ENCODE measurements at places on chromosomes 1 and 21.
A peak's percentile ranks its signal among the peaks of the same experiment; 100 is the strongest.

DNA sequence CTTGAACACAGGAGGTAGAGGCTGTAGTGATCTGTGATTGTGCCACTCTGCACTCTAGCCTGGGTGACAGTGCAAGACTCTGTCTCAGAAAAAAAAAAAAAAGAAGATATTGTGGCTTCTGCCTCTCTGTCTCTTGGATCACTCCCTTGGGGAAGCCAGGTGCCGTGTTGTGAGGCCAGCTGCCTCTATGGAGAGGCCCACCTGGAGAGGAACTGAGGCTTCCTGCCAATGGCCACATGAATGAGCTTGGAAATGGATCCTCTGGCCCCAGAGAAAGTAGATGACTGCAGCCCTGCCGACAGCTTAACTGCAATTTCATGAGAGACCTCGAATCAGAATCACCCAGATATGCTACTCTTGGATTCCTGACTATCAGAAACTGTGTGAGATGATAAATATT is 19.7 kb upstream of the AK2 start:
- no peak for DNase-seq

GRCh38 chr1:12152113-12152891 is 14.5 kb upstream of the TNFRSF1B start:
- no peak for DNase-seq

- DNase-seq = no peak
Observed at GRCh38 chr1:67988066-67988465, 62.4 kb downstream of the DIRAS3 start.

DNA sequence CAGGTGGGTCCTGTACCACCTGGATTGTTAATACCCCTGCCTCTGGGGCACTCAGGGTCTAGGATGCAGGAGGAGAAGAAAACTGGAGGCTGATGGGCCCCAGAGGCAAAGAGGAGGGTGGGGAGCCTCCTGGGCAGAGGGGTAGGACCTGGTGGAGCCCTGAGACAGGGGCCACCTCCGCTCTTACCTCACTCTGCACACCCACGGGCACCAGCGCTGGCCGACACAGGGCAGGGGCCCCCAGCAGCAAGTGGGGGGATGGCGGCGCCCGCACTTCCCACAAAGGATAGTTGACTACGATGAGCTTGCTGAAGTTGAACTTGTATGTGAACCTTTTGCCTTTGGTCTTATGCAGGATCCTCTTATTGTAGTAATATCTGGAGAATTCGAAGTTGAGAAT is 1.1 kb downstream of the ETV3L start:
- DNase-seq = no peak

GRCh38 chr1:95287081-95287480 is 53.1 kb downstream of the RWDD3 start:
- DNase-seq = no peak

DNA sequence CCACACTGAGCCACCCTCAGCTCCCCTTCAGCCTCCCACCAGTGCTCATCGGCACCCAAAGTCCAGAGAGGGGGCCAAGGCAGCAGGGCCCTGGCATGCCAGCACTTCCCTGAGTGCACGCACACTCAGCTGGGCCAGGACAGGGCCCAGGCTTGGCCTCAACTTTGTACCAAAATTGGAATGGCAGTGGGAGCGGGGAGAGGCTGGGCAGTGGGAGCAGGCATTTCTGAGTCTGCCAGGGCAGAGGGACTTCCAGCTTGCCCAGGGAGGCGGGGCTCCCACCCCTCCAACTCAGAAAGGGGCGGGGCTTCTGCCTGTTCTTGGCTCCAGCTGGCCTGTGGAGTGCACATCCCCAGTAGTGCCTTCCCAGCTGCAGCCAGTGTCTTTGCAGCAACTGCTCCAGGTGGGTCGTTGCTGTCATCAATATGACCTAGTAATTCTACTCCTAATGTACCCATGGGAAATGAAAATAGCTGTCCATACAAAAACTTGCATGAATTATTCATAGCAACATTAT is 10.3 kb upstream of the SNX7 start:
- DNase-seq = no peak

GRCh38 chr1:159955456-159955855 is 1.4 kb upstream of the SLAMF9 start:
- no peak for DNase-seq

DNA sequence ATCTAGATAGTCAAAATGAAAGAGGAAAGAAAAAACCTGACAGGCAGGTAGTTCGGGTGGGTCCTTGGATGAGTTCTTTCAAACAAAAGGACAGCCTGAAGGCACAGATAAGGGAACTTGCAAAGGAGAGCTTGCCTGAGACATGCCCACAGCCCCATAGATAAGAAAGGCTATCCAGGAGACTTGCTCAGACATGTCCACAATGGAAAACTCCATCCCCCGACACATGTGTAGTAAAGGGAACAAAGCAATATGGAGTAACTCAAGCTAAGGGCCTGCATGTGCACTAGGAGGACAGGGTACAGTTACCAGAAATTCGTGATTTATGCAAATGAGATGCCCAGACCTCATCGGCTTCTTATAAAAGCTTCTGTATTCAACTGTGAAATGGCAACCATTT is 281.5 kb downstream of the NEGR1 start:
- DNase-seq = no peak

GRCh38 chr1:203492082-203492747 is 1.7 kb upstream of the OPTC start:
- DNase-seq = no peak

GRCh38 chr1:22347854-22348760 is 103.5 kb upstream of the ZBTB40 start:
- no peak for DNase-seq

DNA sequence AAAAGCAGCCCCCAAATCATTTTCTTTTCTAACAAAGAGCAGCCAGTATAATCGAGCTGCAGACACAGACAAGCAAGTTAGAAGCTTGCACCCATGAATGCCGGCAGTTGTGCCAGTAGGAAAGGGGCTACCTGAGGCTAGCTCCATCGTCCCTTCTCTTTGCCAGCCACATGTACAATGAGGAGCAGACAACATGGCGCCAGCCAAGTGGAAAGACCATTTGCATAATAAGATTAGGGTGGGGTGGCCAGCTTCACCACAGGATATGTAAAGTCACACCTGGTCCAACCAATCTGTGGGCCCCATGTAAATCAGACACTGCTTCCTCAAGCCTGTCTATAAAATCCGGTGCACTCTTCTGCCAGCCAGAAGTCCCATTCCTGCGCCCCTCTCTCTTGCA is 103.7 kb downstream of the CCDC185 start:
- peak; percentile 3 for DNase-seq

DNA sequence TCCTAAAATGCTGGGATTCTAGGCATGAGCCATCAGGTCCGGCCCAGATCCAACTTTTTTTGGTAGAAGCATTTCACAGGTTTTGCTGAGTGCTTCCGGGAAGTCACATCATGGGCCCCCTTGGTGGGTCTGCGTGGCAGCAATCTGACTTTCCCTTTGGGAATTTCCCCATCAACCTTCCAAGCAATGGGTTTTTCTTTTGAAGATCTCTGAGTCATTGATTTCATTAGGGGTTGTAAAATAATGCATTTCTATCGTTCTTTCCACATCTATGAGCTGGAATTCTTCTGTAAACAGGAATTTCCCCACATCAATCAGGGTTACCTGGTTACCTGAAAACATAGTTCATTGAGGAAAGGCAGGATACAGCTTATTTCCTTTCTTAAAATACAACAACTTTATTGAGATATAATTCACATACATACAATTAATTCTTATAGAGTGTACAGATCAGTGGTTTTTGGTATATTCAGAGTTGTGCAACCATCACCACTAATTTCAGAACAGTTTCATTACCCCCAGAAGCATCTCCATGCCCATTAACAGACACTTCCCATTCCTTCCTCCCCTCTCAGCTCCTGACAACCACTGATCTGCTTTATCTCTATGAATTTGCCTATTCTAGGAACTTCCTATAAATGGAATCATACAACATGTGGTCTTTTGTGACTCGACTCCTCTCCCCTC is 9.9 kb upstream of the ZBTB17 start:
- DNase-seq = no peak

- DNase-seq = peak; percentile 82
Observed at GRCh38 chr1:221458447-221459156, 283.3 kb downstream of the DUSP10 start.

- no peak for DNase-seq
Observed at GRCh38 chr1:244066954-244067716, 16.1 kb downstream of the ZBTB18 start.

DNA sequence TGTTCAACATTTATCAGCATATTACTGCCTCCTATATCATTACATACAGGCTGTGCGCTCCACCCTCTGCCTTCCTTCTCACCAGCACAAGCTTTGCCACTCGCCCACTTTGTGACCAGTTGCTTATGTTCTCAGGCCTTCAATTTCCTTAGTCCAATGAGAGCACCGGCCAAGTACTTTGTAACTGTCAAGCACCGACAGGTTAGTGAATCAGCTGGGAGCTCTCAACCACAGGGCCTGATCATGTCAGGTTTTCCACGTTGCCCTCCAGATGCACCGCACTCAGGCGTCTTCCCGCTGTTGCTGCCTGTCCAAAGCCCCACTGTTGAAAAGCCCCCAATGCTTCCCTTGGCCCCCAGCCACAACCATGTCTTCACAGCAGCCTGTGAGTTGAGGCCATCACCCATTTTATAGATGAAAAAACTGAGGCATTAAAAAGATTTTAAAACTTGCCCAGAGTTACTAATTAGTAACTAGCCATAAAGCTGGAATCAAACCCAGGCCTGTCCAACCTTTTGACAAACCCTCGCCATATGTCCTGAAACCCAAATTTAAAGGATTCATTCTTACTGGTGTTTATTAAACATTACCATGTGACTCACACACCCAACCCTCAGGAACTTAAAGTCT is 3.4 kb upstream of the KCNN3 start:
- DNase-seq = peak; percentile 11

- DNase-seq = no peak
Observed at GRCh38 chr1:165678509-165678908, 19.9 kb downstream of the ALDH9A1 start.

- DNase-seq = no peak
Observed at GRCh38 chr1:112260699-112261098, 135.3 kb upstream of the CTTNBP2NL start.

- no peak for DNase-seq
Observed at GRCh38 chr1:233543338-233544255, 70.3 kb upstream of the KCNK1 start.

- DNase-seq = no peak
Observed at GRCh38 chr1:33327587-33328325, 6.9 kb upstream of the A3GALT2 start.

GRCh38 chr1:48730164-48730910 is 46.4 kb downstream of the BEND5 start:
- no peak for DNase-seq

- peak; percentile 71 for DNase-seq
Observed at GRCh38 chr1:9399510-9400424, 107.1 kb downstream of the SPSB1 start.

DNA sequence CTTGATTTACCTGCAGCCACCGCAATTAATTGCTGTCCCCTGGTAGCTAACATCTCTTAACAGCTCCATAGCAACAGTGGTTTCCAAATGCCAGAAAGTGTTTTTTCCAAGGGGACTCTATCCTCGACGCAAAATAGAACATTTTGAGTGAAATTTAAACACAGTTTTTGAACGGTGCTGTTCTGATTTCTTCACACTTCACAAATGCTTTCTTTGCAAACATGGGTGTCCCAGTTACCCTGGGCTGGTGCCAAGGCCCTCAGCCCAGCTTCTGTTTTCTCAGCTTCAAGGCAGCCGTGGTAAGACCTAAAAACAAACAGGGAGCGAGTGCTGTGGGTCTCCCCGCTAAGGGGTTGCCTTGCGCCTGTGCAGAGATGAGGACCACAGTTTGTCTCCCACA is 147.3 kb upstream of the VAMP3 start:
- DNase-seq = no peak

GRCh38 chr1:110520827-110521226 is 1.9 kb upstream of the KCNA10 start:
- DNase-seq = no peak

GRCh38 chr21:17343055-17343454 is 169.8 kb upstream of the CXADR start:
- no peak for DNase-seq

DNA sequence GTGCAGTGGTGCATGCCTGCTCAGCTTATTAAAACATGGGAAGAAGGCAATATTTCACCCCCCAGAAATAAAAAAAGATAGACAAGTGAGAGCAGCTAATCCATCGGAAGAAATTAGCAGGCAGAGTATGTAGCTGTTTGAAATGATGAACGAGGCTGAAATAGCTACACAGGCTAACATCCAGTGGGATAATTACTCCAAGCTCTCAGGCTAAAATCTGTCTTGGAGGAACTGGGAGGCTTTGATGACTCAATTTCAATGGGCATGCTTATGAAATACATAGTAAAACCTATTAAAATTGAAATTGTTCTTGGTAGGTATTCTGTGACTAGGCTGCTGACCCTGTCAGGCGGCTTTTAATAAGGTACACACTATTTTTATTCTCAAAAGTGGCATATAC is 84.1 kb upstream of the RRP15 start:
- DNase-seq = no peak

GRCh38 chr1:189149547-189150375 is 1327.9 kb downstream of the BRINP3 start:
- DNase-seq = no peak

- no peak for DNase-seq
Observed at GRCh38 chr1:220726634-220727033, 21.5 kb upstream of the MTARC2 start.

- DNase-seq = no peak
Observed at GRCh38 chr1:102742426-102742825, 365.9 kb downstream of the COL11A1 start.

GRCh38 chr21:20789729-20790500 is 208.3 kb upstream of the NCAM2 start:
- DNase-seq = no peak

DNA sequence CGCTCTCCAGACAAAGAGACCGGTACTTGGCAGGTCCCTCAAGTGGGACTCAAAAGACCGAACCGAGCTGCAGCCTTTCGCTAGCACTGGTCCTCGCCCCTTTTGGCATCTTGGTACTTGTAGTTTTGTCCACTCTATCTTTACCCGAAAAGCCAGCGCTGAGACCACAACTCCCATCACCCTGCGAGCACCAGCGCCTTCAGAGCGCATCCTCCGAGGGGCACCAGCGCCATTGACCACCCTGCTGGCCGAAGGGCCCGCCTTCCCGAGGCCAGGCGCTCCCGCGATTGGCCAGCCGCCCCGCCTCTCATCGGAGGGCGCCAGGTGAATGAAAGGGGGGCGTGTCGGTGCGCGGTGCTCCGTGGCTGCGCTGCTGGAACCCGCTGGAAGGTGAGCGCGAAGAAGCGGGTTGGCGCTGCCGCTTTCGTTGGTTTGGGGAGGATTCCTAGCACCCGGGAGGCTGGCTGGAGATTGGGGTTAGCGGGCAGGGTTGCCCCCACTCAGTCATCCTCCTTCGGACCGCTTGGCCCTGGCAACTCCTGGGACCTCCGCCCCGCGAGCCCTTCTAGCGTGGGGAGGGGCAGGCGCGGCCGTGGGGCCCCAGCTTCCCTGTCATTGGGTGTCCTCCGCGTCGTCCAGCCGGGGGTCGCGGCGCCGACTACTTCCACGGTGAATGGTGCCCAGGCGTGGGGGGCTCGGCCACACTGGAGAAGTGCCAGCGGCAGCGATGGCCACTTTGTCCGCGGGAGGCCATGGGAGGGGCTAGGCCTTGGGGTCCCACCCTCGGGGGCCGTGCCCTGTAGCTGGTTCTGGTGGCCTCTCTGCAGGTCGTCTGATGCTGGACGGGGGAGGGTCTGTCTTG is at the start of gene ZBTB8B:
Gene ZBTB8B, plus strand, starts transcription at position 357 of the 862 bp plus-strand sequence. CDS start 5,553 bp downstream, outside the sequence.
- DNase-seq = peak; percentile 91
